AG08395 (cell line): ENCODE measurements at places on chromosomes 6 and 20.
A peak's percentile ranks its signal among the peaks of the same experiment; 100 is the strongest.

- no peak for DNase-seq
Measured at GRCh38 chr6:36820700-36821580, 18.3 kb downstream of the CPNE5 start.

DNA sequence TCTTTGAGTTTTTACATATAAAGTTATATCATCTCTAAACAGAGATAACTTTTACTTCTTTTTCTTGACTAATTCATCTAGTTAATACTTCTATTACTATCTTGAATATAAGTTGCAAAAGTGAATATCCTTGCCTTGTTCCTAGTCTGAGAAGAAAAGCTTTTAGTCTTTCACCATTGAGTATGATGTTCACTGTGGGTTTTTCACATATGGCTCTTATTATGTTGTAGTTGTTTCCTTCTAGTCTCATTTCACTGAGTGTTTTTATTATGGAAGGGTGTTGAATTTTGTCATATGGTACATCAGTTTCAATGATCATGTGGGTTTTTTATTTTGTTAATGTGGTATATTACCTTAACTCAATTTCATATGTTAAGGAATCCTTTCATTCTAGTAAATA lies 488.3 kb downstream of the COL12A1 start:
- no peak for DNase-seq

GRCh38 chr6:158500016-158500735 lies 59.7 kb upstream of the TMEM181 start:
- DNase-seq = peak; percentile 83

DNA sequence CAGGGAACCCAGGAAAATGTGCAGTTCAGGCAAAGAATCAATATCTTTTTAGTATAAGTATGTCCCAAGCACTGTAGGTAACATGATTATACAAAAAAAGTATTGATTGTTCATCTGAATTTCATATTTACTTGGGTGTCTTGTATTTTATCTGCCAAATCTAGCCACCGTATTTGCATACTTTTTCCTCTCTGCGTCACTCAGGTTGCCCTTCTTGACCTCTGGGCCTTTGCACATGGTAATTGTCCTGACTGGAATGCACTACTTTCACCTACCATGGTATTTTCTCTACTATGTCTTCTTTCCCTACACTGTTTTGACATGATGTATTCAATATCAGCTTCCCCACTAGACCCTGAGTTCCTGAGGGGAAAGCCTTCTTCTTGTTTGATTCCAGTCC lies 15.2 kb downstream of the GSTA3 start:
- DNase-seq = no peak

GRCh38 chr6:157238346-157238745 lies 85.0 kb downstream of the TMEM242 start:
- DNase-seq = no peak

GRCh38 chr6:123967905-123968304 lies 164.2 kb downstream of the NKAIN2 start:
- DNase-seq = no peak

- no peak for DNase-seq
Measured at GRCh38 chr6:122347280-122347679, 52.2 kb upstream of the HSF2 start.

GRCh38 chr20:61099806-61100205 lies 152.3 kb upstream of the CDH4 start:
- DNase-seq = no peak
